ENCODE measurements at places on chromosomes 1 and 21.

GRCh38 chr1:168982778-168983177 lies 123.7 kb upstream of the ATP1B1 start:
- DNase-seq = no peak

- DNase-seq = no peak
These were observed 45.0 kb downstream of the TAS1R2 start for GRCh38 chr1:18814425-18814824.

- DNase-seq = no peak
These were observed 38.9 kb upstream of the HMCN1 start for GRCh38 chr1:185695299-185695698.

DNA sequence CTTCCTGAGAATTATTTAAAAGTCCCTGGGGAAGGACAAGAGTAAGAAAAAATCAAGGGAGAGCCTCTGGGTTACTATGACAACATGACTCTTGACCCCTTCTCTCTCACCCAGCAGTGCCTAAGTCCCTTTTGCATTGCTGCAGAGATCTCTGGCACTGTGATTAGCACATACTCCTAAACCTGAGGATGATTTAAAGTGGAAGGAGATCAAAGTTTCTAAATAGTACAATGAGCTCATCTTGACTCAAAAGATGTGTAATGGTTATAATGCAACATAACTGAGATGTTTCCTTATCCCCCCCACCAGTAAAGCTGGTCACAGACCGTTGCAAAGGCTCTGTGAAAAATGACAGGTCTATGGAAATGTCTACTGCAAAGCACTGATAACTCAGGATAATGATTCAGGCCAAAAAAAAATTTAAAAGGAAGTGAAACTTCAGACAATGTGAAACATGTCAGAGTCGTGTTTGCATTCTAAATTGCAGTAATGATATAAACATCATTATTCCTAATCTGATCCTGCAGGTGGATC lies 519.2 kb downstream of the KIF26B start:
- no peak for DNase-seq

- DNase-seq = no peak
These were observed 48.7 kb upstream of the DNAH14 start for GRCh38 chr1:224880593-224881307.

GRCh38 chr1:59846209-59846894 lies 31.6 kb downstream of the HOOK1 start:
- DNase-seq = no peak

GRCh38 chr1:7535934-7536878 lies 234.9 kb upstream of the VAMP3 start:
- no peak for DNase-seq

DNA sequence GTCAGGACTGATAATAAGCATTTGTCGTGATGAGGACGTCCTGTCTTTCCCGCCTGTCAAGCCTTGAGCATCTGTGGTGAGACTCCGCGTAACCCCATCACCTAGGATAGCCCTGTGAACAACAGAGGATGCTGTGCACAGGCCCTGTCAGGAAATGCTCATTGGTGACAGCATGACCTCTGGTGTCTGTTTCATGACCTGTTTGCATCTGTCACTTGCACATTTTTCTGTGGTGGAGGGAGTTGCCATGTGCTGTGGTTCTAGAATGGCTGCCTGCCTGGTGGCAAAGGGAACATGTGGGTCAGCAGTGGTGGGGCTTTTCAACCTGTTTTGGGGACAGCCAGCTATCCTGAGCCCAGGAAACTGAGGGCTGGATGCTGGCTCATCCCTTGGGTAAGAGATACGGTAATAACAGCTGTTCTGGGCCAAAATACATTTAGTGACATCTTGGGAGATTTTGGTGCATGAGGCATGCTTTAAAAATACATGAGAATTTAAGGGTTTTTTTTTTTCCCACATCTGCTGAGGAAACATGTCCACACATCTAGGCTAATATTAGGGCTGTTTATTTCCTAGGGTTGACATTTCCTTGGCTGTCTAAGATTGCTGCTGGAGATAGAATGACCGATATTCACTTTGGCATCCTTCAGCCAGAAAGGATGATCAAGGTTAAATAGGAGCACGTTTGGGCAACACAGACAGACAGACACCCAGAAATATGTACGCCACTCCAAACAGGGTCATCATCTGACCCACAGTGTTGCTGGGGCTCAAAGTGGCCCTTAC lies 52.9 kb downstream of the KCNC4 start:
- DNase-seq = no peak

DNA sequence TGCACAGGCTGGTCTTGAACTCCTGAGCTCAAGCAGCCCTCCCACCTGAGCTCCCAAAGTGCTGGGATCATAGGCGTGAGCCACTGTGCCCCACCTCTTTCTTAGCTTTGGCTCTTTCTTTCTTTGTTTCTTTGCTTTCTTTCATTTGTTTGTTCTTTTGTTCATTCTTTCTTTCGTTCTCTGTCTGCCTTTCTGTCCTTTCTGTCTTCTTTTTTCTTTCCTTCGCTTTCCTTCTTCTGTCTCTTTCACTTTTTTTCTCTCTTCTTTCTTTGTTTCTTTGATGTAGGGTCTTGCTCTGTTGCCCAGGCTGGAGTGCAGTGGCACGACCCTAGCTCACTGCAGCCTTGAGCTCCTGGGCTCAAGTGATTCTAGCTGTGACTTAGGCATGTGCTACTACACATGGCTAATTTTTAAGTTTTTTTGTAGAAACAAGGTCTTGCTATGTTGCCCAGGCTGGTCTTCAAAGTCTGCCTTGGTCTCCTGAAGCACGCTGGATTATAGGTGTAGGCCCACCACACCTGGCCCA lies 18.9 kb downstream of the SOX13 start:
- DNase-seq = no peak

DNA sequence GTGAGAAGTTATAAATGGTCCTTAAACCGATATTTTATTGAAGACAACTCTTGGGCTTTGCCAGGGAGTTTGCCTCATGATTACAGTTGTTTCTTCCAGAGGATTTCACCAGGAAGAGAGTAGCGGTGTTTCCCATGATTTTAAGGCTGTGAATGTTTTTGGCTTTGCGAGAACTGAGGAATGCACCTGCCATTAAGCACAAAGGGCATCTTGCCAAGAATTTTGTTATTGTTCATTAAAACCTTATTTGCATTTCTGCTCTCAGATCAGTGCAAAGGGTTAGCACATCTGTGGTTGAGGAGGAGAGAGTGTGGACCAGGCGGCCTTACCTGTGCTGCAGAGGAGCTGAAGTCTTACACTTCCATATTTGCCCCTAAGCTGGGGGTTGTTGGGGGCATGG lies 13.8 kb downstream of the CNIH3 start:
- DNase-seq = no peak

- DNase-seq = no peak
These were observed 33.8 kb downstream of the DUSP10 start for GRCh38 chr1:221708076-221708571.

GRCh38 chr21:39182016-39182415 lies 1.2 kb downstream of the PSMG1 start:
- no peak for DNase-seq

GRCh38 chr1:156200044-156200443 lies 6.1 kb downstream of the SLC25A44 start:
- no peak for DNase-seq

DNA sequence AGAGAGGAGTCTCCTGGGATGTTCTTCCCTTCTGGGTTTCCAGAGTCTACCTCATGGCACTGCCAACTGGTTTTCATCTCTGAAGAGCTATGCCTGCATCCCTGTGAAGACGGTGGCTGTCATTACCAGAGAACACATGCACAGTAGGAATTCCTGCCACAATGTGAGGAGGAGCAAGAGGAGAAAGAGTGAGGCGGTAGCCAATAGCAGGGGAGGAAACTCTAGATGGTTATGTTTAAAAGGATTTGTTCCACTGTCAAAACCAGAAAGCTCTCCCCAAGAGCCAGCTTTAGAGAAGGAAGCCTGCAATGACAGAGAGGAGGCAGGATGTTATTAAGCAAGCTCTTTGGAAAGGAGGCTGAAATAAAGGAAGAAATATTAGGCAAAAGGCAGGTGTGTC lies 12.3 kb downstream of the LMX1A start:
- DNase-seq = no peak

DNA sequence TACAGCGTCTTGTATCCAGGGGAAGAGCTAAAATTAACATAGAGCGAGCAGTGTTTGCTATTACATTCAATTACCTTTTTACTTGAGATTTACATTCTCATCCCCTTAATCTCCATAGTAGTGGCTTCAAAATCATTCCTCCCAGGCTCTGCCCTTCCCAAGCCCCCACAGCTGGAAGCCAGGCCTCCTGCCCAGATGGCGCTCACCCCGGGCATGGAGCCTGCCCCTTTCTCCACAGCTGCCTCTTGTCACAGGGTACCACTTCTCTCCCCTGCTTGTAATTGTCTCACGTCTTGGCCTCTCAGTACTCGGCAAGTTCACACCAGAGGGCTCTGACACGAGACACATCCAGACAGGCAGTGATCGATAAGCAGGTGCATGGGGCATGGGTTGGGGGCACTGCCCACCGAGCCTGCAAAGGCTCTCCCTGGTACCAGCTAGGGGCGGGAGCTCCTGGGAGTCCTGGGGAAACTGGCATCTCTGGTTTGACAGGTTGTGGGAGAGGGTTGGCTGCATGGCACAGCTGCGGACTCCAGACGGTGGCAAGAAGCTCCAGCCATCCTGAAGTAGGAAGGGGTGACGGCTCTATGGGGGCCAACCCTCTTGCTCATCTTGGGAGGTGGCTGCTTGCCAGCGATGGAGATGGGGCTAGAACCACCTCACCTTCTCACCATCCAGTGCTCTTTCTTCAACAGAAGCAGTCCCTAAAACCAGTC lies 20.1 kb downstream of the CASZ1 start:
- no peak for DNase-seq

DNA sequence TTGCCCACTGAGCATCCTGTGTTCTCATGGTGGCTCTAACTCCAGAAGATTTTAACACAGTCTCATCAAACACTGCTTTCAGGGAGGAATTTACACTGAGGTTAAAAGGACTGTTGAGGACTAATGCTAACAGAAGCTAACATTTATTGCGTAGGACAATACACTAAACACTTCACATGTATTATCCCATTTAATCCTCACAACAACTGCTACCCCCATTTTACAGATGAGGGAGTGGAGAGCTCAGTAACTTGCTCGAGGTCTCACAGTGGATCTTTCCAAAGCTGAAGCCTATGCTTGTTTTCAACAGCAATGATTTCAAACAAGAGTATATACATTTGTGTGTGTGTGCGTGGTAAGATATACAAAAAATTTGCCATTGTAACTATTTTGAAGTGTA lies 13.9 kb downstream of the ATF3 start:
- no peak for DNase-seq

- DNase-seq = no peak
These were observed 33.7 kb upstream of the LRP8 start for GRCh38 chr1:53361541-53361961.

DNA sequence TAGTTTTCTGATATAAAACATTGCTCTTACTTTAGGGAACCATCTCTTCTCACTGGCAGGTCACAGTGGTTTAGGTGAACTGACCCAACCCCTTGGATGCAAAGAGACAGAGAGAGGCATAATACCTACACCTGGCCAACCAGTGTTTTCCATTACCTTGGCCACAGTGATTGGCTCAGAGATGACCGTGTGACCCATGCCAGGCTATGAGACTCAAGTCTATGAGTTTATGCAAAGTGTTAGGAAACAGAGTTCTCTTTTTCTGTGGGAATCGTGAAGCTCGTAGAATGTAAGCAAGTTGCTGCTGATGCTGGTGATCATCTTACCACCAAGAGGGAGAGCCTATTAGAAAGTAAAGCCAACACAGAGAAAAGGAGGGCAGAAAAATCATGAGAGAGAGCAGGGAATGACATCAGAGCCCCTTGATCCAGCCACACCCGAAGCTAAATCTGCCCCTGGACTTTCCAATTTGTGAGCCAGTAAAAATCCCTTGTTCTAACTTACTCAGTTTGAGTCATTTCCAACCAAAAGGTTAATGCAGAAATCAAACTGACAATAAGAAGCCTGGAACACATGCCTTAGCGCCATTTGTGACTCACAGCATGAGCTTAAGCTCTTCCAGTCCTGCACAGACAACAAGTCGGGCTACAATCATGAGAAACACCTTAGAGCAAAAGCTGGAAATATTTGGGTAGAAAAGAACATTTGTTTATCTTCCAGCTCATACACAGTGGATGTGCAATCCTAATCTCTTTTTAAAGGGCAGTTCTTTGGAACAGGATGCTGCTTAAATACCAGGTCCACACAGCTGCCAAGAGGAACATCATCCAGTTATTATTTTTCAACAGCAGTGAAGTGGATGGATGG lies 81.3 kb upstream of the KAZN start:
- DNase-seq = peak; percentile 89

GRCh38 chr1:31715087-31715872 lies 11.5 kb upstream of the COL16A1 start:
- peak; percentile 80 for DNase-seq

GRCh38 chr1:223331929-223332328 lies 32.0 kb downstream of the SUSD4 start:
- no peak for DNase-seq

GRCh38 chr1:38022810-38023209 lies 10.3 kb downstream of the UTP11 start:
- no peak for DNase-seq

Data from GM04504 (cell line).